T follicular helper cell (primary cell): ENCODE measurements at places on chromosomes 2 and 18.

GRCh38 chr2:45397292-45397691 lies 213.8 kb downstream of the SRBD1 start:
- no peak for DNase-seq

GRCh38 chr2:237184192-237184918 lies 98.7 kb downstream of the COPS8 start:
- DNase-seq = no peak

- DNase-seq = no peak
Observed at GRCh38 chr2:227545990-227546389, 52.7 kb upstream of the SCYGR2 start.

DNA sequence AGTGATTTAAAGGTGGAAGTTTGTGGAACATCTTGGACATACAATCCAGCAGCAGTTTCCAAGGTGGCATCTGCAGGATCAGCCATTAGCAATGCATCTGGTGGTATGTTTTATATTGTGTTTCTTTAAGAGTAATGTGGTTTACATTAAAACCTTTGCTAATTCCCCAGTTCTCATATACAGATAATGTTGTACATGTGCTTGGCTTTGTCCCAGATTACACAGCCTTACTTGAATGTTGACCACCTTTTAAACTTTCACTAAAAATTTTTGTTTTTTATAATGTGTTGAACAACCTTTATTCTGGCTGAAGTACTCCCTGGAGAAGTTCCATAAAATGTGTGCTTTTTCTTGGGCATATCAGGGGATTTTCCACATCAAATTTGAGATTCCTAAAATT lies 57.5 kb downstream of the MIB1 start:
- no peak for DNase-seq

DNA sequence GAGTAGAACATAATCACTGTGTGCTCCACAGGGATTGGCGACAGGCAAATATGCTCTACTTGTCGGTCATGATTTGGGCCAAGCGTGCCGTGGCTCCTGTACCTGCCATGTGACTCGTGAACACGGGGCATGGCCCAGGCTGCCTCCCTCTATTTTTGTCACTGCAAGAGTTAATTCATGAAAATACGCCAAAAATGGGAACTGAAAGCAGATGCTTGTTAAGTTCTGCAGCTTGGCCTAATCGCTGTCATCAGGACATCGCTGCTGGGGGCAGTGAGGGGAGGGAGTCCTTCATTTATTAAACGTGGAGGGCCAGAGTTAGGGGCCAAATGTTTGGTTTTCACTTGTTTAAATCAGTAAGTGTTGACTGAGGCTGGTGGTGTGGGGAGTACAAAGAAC lies 177.8 kb downstream of the BCL2 start:
- no peak for DNase-seq

DNA sequence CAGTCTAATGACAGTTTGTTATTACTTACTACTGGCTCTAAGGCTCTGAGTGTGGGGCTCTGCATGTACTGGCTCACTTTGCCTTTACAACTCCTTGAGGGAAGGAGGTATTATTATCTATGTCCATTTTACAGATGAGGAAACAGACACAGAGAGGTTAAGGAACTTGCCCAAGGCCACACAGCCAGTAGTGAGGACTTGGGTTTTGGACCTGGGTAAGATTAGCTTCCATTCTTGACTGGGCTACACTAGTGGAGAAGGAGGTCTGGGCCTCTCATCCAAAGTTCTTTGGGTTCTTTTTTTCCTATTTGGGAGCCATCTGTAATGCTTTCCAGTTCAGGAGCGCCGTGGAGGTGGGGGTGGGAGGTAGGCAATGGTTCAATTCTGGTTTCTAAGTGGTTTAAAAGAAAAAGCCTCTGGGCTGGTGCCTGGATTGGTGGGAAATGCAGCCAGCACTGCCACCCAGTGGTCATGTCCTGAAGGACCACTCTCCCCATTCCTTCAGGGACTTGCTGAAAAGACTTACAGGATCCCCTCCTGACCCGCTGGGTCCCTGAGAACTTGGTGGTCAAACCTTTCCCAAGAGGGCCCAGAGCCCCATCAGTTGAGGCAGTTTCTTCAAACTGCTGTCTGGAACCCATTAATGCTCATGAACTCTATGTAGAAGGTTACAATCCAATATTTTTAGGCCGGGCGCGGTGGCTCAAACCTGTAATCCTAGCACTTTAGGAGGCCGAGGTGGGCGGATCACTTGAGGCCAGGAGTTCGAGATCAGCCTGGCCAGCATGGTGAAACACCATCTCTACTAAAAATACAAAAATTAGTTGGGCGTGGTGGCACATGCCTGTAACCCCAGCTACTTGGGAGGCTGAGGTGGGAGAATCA lies 38.6 kb upstream of the NOTO start:
- peak; percentile 37 for DNase-seq

GRCh38 chr2:119857742-119858141 lies 98.0 kb downstream of the PTPN4 start:
- no peak for DNase-seq

DNA sequence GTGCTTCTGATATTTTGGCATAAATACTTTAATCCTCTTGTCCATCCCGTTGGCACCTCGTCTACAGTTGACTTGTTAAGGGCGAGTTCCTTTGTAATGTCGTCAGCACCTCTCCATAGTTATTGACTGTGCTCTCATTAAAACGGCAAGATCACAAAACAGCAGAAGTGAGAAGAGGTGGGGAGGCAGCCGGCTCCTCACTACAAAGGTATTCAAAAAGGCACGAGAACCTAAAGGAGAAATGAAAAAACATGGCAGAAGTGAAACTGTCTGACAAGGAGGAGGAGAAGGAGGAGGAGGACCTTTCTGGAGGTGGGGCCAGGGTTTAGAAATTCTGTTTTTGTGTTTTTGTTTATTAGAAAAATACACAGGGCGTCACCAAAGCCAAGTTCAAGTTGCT lies 235.6 kb downstream of the BCL11A start:
- DNase-seq = no peak

DNA sequence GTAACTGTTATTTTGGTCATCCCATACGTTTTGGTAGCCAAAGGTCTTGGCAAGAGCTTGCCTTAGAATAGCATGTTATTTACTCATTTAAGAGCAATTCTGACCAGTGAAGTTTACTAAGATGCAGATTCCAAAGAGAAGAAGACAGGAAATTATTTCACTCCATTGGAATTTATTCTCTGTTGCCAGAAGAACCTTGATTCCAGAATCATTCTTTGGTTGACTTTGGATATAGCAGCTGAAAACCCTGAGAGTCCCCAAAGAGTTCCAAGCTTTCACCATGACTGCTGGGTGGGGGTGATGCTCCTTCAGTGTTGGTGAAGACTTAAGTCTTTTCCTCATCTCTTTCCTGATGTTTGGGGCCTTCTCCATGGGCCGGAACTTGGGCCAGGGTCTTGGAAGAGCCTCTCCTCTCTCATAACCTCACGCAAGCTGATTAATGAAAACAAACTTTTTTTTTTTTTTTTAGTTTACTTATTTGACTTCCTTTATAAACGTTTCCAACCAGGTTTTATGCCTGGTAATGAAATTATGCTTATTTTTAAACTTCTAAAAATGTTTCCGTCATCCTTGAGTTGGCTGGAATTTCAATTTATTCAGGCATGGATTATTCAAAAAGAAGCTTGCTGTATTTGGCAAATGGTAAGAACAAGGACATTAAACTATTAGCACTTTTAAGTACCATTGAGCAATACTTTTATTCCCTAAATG lies 192.0 kb downstream of the MTX2 start:
- no peak for DNase-seq

- DNase-seq = no peak
Observed at GRCh38 chr2:78202366-78202765, 680.2 kb upstream of the LRRTM4 start.

GRCh38 chr2:64766841-64767669 lies 113.3 kb upstream of the SERTAD2 start:
- DNase-seq = no peak

DNA sequence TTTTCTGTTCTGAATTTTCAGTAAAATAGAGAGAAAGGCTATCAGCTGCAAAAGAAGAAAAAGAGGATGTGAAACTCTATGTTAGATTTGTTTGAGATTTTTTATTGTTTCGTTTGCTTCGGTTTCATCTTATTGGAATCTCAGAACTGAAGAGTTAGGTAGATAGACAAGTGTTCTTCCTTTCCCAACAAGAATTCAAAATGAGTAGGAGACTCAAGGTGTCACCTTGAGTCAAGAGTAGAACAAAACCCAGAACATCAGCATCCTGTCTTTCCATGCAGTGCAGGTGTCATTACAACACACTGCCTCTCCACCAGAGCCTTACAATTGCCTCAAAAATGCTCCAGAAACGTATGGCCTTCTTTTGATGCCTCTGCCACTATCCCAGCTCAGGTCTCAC lies 21.1 kb downstream of the NBAS start:
- no peak for DNase-seq

- no peak for DNase-seq
Observed at GRCh38 chr2:140947236-140947635, 1183.6 kb downstream of the LRP1B start.
